SK-N-MC (cell line): ENCODE measurements at places on chromosomes 2 and 18.
A peak's percentile ranks its signal among the peaks of the same experiment; 100 is the strongest.

DNA sequence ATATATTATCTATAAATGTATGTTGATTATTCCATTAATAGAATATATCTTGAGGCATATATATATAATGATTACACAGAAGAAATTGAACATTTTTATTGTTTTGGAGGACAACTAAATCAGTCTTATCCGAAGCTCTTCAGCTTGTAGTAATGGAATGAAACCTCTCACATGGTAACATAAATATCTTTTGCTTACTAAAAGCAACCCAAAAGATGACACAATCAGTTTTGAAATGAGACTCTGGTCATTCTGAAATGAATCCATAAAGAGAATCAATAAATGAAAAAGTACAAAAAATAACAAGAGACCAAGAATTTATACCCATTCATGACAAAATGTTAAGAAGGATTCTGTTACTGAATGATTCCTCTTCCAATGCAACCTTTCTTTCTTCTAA, 110.2 kb downstream of the FIGN start:
- no peak for DNase-seq

- no peak for DNase-seq
These were observed 7.5 kb downstream of the MAL start for GRCh38 chr2:95032868-95033603.

GRCh38 chr18:8478166-8478967, 130.9 kb upstream of the RAB12 start:
- DNase-seq, result peak; percentile 1

DNA sequence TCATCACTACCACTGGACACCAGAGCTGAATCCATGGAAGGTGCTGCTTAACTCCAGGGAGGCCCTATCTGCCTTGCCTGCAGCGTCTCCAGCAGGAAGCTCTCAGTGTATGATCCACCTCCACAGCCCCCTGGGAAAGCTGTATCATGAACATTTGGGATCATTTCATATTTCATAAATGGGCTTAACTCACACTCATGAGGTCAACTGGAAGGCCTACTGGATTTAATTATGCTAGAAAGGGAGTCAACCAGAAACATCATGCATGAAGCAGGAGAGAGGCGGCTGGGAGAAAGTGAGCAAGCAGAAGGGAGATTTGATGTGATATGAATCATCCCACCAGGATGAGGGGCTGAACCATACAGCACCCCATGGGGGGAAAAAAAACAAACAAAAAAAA, 537.7 kb downstream of the TNS1 start:
- no peak for DNase-seq

DNA sequence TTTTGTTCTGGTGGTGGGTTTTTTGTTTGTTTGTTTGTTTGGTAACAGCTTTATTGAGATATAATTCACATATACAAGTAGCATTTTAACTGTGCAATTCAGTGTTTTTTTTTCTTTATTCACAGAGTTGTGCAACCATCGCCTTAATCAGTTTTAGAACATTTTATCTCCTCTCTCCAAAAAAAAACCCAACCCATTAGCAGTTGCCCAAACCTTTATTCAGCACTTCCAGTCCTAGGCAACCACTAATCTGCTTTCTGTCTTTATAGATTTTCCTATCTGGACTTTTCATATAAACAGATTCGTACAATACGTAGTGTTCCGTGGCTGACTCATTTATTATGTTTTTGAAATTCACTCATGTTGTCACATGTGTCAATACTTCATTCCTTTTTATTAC, 38.7 kb downstream of the CCDC138 start:
- no peak for DNase-seq

DNA sequence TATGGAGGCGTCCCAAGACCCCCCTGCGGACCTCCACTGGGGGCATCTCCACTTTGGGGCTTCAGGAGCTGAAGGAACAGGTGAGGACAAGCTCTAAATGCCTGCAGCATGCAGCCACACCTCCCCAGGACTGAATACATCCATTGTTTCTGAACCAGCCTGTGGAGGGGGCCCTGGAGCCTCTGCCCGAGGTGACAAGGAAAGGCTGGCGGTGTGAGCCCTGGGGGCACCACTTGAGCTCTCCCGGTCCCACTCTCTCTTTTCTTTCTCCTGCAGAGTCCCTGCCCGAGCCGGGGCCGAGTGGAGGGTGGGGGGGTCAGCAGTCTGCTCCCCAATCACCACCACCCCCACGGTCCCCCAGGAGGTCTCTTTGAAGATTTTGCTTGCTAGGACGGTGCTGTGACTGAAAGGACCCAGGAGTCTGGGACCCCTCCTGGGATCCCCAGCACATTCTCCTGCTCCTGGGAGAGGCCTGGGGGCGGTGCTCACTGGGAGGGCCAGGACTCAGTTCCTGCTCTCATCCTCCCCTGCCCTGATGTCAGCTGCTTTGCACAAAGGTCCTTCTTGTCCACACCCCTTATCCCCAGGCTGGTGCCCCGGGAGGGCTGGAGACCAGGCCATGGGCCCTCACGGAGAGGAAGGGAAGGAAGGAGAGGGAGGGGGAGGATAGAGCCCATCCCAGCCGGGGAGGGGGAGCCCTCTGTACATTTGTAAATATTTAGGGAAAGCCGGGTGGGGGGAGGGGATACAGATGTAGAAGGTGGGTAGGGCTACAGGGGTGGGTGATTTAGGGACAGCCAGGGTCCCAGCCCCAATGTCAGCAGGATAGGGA, 5.7 kb downstream of the CHPF start:
- no peak for DNase-seq

GRCh38 chr2:131064589-131065512, 28.4 kb downstream of the FAM168B start:
- DNase-seq, result no peak

DNA sequence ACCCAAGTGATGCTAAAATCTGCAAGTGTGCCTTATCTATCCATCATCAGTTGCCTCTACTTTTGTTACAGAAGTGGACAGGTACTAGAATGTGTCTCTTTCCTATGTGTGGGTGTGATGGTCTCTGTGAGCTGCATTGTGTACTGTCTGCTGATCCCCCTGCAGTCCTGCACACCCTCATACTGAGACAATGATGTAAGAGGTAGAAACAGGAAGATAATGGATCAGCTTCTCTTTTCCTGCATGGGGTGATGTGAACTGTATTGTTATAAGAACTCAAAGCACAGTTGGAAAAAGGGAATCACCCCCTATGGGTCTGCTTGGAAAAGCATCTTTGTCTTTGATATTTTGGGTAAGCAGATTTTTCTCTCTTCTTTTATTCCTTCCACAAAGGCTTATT, 537.6 kb upstream of the CDH2 start:
- DNase-seq, result no peak

GRCh38 chr2:144668493-144669110, 148.7 kb upstream of the ZEB2 start:
- DNase-seq, result no peak

DNA sequence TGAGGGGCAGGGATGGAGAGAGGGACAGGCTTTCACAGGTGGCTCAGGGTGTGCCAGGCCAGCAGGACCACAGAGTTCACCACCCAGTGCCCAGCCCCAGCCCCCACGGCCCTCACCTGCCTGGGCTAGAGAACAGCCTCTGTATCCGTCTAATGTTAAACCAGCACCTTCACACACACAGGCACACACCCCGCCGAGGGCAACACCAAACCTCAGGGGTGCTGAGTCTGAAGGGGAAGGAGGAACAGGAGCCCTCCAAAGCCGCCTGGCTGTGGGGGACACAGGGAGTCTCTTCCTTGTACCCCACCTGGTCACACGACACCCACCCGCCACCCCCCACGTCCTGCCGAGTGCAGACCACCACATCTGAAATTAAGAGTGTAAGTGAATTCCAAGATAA, 205.8 kb upstream of the SALL3 start:
- DNase-seq, result no peak
